ENCODE measurements at places on chromosomes 3 and 15.

DNA sequence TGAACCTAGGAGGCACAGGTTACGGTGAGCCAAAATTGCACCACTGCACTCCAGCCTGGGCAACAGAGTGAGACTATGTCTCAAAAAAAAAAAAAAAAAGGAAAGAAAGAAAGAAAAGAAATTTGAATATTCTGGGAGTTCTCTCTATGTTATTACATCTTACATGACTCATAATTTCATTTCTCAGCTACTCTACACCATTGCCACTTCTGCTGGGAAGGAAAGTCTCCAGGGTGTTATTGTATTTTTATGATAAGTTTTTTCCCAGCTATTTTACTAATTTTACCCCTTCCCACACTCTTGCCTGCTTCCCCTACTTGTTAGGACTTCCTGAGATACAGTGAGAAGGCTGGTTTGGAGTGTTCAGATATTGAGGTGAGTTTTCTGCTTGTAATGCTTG lies 69.7 kb upstream of the UMPS start:
- no peak for DNase-seq

DNA sequence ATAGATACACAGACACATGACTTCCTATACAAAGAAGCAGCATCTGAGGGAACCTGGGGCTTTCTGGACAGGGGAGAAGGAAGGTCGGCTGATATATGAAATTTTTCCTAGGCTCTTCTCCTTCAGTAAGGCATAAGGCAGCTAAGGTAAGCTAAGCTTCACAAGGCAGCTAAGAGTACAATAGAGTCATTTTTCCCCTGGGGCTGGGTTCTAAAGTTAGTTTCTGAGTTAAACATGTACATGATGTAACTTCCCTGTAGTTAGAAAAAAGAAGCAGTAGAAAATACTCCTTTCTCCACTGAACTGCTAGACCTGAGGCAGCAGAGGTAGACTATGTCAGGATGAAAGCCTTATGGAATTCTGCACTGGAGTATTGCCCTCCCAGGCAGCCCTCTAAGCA lies 109.6 kb downstream of the PLD1 start:
- DNase-seq: no peak

DNA sequence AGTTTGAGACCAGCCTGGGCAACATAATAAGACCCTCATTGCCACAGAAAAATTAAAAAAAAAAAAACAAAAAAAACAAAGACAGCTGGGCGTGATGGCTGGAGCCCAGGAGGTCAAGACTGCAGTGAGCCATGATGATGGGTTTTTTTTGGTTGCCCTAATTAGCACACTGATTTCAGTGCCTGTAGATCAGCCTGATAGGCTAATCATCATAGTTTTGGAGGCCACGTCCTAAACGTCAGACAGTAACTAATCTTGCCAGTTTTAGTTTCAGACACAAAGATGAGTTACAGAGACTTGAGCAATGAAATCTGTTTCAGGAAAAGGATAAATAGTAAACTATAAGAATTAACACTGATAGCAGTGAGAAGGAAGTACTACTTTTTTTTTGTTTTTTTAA lies 55.4 kb downstream of the LRCH3 start:
- no peak for DNase-seq

DNA sequence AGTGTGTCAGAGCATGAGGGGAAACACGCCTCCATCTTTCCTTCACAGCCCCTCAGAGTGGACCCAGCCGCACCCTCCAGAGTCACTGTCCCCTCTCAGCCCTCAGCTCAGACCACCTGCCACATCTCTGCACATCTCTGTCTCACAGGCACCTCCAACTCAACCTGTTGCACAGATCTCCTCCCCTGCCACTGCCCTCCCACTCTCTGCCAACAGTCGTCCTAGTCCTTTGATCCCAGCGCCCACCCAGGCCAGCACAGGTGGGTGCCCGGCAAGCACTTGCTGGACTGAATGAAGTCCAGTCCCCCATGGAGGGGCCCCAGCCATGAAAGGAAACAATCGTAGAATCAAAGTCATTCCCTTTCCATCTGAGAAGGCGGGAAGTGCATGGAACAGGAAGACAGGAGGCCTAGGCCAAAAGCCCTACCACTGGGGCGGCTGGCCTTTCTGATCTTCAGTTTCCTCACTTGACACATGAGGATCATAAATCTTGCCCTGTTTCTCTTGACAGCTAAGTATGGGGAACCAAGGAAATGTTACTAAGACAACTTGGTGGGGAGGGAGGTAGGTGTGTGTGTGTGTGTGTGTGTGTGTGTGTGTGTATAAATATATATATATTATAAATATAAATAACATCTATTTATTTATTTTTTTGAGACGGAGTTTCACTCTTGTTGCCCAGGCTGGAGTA lies 28.1 kb downstream of the HCN4 start:
- DNase-seq: no peak

- DNase-seq: peak; percentile 40
Measured at GRCh38 chr3:71309342-71309741, 274.2 kb downstream of the FOXP1 start.

- no peak for DNase-seq
Measured at GRCh38 chr3:167151636-167152035, 228.5 kb downstream of the ZBBX start.
